ENCODE measurements at places on chromosomes 6 and 20.

- no peak for DNase-seq
These were observed 168.2 kb upstream of the RIN2 start for GRCh38 chr20:19589787-19590362.

- DNase-seq = no peak
These were observed 258.6 kb upstream of the SPTLC3 start for GRCh38 chr20:12750221-12750620.

DNA sequence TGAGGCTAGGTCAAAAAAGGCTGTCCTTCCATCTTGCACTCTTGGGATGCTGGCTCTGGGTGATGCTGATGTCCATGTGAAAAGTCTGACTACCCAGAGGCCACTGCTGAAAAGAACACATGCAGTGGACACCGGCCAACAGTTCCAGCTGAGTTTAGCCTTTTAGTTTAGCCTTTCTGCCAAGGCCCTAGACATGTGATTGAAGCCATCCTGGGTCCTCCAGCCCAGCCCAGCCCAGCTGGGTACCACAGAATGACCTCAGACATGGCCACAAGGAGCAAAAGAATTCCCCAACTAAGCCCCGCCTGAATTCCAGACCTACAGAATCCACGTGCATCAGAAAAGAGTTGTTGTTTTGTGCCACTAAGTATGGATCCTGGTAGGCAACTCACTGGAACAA is 17.4 kb downstream of the PIGT start:
- DNase-seq = no peak

- DNase-seq = no peak
These were observed 193.8 kb downstream of the PLCB4 start for GRCh38 chr20:9262653-9263194.

- no peak for DNase-seq
These were observed 4.9 kb downstream of the GTPBP2 start for GRCh38 chr6:43623880-43624785.

DNA sequence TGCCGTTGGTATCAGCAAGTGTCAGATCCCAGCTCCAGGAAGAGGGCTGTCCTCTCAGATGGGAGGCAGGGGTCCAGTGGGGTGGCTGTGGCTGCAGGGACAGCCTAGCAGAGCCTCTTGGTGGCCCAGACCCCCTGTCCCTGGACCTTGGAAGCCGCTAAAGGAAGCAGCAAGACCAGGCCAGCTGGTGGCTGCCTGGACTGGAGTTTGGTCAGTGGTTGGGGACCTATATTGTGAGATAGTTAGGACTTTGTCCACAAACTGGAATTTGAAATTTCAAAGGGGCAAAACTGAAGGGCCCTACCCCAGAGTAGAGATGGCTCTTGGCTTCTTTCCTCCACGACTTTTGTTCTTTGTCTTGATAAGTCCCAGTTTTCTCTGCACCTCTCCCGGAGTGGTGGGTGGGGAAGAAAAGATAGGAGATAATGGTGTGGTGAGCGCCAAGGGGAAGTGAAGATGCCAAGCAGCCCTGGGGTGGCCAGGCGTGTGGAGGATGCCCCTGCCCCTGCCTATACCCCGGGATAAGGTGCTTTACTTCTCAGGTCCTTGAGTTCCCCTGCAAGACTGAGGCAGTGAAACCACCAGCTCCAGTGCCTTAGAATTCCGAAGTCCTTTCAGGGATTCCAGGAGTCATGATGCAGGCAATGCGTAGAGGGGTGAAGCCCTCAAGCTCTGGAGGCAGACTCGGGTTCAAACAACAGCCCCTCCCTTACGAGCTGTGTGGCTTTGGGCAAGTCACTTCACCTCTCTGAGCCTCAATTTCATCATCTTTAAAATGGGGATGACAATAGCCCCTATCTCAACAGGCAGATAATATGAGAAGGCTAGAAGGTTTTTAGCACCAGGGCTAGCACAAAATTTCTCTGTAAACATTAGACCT is 40.2 kb downstream of the HNF4A start:
- no peak for DNase-seq

DNA sequence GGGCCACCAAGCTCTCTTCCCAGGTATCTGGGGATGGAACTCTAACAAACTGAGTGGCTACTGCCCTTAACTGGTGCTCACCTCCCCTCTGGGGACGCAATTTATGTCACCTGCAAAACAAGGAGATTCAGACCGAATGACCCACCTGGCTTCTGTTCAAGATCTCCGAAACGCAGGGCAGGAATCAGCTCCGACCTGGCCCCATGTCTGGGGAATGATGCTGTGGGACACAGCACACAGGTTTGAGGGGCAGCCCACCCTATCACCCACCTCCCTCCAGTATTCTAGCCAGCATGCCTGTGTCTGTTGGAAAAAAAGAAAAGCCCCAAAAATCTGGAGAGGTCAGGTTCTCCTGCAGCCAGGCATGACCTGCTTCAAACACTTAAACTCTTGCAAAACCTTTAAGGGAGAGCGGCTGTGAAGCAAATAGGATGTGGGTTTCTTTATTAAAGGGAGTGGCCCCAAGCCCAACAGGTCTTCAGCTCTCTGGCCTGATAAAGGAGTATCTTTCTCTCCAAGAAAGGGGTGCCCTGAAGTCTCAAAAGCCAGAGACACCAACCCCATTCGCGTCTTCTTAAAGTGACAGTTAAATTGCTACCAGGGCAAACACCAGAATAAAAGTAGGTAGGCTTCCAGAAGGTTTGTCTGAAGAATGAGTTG is 6.4 kb downstream of the PREX1 start:
- no peak for DNase-seq

DNA sequence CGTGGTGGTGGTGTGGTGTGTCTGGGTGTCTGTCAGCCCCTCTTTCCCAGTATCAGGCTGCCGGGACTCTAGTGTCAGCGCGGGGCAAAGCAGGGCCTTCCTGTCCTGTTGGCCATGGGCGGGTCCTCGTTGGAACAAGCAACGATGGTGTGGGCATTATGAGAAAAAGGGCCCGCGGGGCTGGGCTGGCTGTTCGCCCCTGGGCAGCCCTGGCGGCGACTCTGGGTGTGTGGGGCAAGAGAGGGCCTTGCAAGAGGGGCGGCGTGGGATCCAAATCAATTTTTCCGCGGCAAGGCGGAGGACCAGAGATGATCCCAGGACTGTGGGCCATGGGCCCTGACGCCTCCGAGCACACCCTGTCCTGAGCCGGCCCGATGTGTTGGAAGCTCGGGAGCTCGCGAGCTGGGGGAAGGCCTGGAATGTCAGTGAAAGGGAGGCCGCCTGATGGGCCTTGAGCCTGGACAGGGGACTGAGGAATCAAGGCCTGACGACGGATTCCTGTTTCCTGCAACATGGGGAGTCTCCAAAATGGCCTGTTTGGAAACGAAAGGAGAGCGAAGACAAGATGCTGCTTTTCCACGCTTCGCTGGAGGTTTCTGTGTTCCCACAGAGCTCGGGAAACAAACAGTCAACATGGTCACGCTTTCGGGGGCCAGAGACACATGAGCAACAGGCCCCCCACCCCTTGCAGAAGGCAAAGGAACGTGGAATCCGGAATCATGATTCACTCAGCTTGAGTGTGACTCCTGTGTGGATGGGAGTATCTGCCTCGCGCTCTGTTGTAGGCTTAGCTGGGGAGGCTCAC is 364.7 kb upstream of the DEFB115 start:
- DNase-seq = no peak

DNA sequence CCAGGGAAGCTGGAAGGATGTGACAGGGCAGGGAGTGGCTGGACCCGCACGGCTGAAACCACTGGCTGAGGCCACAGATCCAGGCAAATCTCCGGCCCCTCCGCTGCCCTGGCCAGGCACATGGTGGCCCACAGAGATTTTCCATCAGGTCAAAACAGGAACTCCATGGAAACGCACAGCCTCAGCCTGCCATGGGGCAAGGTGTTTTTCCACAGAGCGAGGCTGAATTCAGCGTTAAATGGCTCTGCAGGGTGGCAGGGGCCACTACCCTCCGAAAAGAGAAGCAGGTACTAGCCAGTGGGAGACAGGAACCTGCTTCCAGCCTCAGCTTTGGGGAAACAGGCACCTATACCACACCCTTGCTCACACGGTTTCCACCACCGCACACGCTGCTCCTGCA is 53.1 kb downstream of the PREX1 start:
- DNase-seq = no peak

DNA sequence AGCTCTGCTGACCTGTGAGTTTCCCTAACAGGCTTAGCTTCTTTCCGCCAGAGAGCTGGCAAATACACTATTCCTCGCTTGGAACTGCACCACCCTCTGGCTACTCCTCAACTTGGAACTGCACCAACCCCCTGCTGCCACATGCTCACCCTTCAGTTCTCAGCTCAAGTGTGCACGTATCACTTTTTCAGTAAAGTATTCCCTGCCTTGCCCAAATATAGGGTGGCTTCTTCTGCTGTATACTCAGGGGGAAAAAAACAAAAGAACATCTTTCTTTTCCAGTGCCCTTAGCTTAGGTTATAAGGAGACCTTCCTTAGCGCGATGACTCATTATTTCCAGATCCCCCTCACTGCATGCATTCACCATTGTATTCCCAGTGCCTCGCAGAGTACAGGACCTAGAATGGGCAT is 21.2 kb downstream of the GNAS-AS1 start:
- DNase-seq = no peak

GRCh38 chr20:47720636-47721427 is 64.4 kb downstream of the SULF2 start:
- DNase-seq = peak; percentile 89

GRCh38 chr6:139186242-139186641 is 51.4 kb downstream of the HECA start:
- no peak for DNase-seq

- DNase-seq = no peak
These were observed 13.1 kb downstream of the UTRN start for GRCh38 chr6:144298194-144298593.

- peak; percentile 42 for DNase-seq
These were observed at the start of gene SCRT2 for GRCh38 chr20:675453-676314. Gene SCRT2, minus strand, starts transcription at chr20:675802. Its CDS starts 201 bp downstream, at chr20:675601.

GRCh38 chr6:77010931-77011542 is 452.3 kb downstream of the HTR1B start:
- no peak for DNase-seq

DNA sequence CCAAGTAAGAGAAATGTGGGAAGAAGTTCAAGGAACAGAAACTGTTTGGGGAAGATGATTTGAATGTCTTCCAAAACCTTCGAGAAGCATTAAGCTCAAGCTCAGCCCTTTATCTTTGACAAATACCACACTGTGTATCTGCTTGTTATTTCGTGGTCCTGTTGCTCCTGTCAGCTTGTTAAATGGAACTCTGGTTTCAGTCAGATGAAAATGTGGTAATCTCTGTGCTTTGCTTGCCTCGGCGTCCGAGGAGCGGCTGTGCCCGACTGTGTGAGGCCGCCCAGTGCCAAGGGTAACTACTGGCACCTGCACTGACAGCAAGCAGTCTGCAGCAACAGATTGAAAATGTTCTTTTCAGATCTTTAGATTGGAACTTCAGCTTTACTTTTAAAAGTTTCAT is 577.9 kb upstream of the FLRT3 start:
- DNase-seq = no peak

GRCh38 chr20:17932396-17932795 is 36.2 kb downstream of the SNX5 start:
- DNase-seq = no peak

Measured in fibroblast of skin of left quadriceps (primary cell).